ENCODE measurements at places on chromosomes 11 and 22.

- DNase-seq = peak; percentile 86
These were observed 388 bp upstream of the MUS81 start for GRCh38 chr11:65859812-65860277.

GRCh38 chr11:36469881-36470802, 39.9 kb downstream of the TRAF6 start:
- DNase-seq = no peak

- DNase-seq = peak; percentile 26
These were observed 17.2 kb downstream of the SLC5A4 start for GRCh38 chr22:32237906-32238305.

GRCh38 chr11:2805388-2806056, 80.1 kb downstream of the CDKN1C start:
- no peak for DNase-seq

- DNase-seq = no peak
These were observed 873 bp downstream of the NCAPH2 start for GRCh38 chr22:50508897-50509296.

GRCh38 chr11:34308049-34308912, 49.5 kb downstream of the ABTB2 start:
- DNase-seq = no peak

- DNase-seq = no peak
These were observed 13.9 kb downstream of the CTNND1 start for GRCh38 chr11:57775491-57775890.

DNA sequence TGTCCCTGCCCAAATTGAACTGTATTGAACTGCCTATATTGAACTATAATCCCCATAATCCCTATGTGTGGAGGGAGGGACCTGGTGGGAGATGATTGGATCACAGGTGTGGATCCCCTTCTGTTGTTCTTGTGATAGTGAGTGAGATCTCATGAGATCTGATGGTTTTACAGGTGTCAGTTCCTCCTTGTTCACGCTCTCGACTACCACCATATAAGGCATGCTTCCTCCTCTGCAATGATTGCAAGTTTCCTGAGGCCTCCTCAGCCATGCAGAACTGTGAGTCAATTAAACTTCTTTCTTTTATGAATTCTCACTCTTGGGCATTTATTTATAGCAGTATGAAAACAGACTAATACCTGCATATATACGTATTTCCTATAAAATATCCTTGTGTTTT, 206.5 kb upstream of the PDGFD start:
- DNase-seq = no peak

GRCh38 chr22:19791894-19792293, 31.3 kb downstream of the TBX1 start:
- no peak for DNase-seq

DNA sequence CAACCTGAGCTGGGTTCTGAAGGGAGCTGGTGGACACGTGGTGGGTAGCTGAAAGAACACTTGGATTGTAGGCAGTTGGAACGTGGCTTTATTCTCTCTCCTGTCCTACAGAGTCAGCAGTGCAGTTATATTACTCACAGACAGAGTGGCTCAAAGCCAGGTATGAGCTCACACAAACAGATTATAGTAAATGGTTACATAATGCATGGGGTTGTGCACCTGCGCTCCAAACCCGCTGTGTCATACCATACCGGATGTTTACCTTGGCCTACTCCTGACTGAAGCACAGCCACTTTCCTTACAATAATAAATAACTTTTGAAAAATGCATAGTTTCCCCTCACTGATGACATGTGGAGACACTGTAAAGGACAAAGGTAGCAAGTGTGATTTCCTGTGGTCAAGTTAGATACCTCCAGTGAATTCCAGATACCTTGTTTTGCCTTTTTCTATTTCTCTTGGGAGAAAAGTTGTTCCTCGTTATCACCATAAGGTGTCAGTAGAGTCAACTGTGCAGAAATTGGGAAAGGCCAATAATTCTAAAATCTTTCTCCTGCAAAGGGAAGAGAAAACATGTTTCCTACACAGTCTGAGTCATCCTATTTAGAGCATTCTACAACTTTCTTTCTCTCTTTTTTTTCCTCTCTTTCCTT, 13.5 kb downstream of the MS4A6A start:
- DNase-seq = no peak

DNA sequence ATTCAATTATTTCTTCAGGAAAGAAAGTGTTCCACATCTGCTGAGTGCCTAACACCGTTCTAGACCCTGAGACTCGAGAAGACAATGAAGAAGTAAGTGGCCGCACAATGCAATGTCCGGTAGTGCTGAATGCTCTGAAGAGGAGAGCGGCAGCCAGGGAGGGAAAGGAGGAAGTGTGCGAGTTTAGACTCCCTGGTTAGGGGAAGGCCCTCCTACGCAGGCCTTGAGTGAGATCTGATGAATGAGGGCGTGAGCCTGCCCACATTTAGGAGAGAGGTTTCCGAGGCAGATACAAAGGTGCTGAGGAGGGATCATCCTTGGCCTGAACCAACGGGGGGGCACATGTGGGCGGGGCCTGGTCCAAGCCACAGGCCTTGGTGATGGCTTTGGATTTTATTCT, 558.6 kb downstream of the NTM start:
- DNase-seq = no peak

DNA sequence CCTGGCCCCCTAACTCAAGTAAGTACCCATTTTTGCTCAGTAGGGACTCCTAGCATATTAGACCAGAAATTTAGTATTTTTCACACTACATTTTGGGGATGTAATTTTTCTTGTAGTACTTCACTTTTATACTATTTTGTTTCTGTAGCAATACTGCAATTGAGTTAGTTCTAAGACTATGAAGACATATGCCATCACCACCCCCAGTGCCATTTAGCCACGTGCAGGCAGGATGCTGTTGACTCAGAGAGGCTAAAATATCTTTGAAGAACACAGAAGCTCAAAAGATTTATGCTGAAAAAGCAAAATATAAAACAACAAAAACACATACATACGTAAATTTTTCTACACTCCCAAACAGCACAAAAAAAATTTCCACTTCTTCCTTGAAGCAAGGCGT, 29.1 kb upstream of the DLAT start:
- DNase-seq = no peak

GRCh38 chr11:78605296-78605695, 30.6 kb upstream of the NARS2 start:
- DNase-seq = no peak

GRCh38 chr11:122253589-122254231, 137.7 kb upstream of the BLID start:
- peak; percentile 18 for DNase-seq

DNA sequence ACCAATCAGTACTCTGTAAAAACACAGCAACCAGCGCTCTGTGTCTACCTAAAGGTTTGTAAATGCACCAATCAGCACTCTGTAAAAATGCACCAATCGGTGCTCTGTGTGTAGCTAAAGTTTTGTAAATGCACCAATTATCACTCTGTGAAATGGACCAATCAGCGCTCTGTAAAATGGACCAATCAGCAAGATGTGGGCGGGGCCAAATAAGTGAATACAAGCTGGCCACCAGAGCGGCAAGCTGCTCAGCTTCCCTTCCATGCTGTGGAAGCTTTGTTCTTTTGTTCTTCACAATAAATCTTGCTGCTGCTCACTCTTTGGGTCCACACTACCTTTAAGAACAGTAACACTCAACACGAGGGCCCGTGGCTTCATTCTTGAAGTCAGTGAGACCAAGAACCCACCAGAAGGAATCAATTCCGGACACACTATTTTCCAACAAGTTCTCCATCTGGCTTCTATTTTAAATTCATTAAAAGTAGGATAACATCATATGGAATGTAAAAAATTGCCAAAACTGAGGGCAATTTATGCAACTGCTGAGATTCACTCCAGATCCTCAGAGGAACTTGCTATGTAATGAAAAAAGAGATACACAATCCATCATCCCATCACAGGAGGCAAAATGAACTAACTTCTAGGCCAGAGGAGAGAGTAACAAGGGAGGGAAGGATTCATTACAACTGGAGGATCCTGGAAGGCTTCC, 3.1 kb upstream of the PANX1 start:
- DNase-seq = no peak

DNA sequence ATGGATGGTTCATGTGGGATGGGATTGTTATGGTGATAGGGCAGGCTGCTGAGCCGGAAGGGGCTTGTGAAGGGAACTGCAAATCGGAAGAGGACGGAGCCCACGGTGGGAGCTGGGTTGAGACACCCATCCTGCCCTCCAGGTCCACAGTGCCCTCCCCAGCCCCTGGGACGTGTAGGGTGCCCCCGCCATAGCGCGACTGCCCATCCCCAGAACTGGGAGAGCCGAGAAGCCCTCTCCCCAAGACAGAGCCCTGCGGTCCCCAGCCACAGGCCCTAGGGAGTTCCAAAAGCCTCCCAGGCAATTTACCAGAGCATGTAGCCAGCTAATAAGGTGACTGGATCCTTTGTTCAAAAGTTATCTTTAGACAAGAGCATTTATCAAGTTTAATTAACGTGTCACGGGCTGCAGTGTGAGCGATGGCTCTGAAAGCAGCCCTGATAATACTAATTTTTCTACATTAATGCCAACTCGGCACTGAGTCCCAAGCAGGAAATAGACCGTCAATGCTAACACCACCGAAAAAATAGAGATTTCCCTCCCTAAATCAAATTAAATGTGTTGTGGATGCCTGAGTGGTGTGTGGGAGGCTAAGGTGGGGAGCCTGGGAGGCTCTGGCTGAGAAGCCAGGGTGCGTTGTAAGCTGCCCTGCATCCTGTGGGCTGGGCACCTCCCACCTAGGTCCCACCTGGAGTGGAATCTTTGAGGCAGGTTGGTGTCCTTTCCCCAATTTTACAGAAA, 76.8 kb upstream of the RTL6 start:
- no peak for DNase-seq

DNA sequence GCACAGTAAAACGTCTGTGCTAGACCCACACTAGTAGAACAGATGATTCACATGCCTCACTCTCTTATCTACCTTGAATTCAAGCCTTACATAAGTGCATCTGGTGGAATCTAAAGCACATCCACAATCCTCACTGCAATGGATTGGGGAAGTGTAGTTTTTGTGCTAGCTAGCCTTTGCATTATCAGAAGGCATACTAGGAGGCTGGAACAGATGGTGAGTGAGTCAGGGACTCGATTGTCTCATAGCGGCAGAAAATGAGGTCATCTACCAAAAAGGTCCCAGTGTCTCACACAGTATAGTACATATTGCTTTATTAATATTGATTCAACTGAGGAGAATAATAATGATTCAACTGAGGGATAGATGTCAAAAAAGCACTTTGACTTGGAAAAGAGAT, 9.3 kb downstream of the MSANTD4 start:
- DNase-seq = no peak

DNA sequence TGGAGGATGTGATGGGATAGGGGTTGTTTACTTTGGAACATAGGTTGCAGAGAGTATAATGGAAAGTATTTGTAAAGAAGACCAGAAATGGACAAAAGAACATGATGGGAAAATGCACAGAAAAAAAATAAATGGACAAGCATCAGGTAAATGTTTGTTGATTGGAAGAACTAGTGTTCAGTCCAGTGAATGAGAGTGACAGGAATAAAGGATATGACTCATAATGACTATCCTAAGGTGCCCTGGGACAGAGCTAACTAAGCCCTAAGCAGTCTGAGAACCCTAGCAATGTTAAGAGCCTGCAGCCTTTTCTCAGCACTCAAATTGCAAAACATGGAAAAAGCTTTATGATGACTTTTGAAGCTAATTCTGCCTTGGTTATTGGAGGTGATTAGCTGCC, 732.8 kb upstream of the ANO5 start:
- no peak for DNase-seq

DNA sequence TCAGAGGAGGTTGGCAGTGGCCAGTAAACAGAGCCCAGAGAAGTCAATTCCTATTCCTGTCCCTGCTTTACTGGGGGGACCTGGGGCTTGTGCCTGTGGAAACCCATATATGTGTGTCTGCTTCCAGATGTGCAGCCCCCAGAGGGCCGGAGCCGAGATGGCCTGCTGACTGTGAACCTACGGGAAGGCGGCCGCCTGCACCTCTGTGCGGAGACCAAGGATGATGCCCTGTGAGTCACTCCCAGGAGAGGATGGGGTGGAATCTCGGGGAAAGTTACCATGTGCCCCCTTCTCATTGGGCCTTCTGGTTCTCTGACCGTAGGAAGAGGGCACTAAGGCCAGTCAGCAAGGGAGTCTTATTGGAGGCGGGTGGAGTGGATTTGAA, 5.3 kb downstream of the PLEKHB1 start:
- DNase-seq = no peak

DNA sequence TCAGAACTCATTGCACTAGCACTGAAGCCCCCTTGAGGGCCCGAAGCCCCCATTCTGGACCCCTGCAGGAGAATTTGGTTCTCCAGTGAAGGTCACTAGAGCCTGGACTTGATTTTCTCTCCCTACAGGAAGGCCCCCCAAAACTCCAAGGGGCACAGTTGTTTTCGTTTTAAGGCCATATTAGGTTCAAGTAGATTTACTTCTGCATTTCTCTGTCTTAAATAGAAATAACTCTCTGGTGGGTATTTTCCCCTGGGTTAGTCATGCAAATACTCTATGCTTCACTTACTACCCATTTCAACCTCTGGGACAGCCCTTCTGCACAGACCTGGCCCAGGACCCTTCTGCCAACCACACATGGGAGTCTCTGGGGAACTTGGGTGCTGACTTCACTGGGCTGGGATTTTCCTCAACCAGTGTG, 41.6 kb downstream of the WEE1 start:
- no peak for DNase-seq

- DNase-seq = no peak
These were observed 40.9 kb downstream of the TCF20 start for GRCh38 chr22:42229455-42230149.

DNA sequence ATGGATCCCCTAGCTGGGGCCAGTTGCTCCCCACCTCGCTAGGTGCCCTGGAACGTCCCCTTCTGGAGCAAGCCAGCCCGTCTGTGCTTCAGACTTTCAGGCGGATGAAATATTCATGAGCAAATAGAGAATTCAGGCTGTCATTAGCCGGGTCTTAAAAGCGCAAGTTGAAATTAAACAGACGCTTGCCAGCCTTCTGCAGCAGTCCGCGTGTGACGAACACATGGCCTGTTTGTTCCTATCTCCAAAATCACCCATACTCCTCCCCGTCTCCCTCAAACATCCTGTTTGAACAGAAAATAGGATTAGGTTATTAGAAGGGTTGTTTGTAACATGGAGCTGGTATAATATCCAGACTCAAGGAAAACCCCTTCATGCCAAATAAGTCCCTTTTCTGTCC, 38.7 kb downstream of the MYO18B start:
- DNase-seq = peak; percentile 30

DNA sequence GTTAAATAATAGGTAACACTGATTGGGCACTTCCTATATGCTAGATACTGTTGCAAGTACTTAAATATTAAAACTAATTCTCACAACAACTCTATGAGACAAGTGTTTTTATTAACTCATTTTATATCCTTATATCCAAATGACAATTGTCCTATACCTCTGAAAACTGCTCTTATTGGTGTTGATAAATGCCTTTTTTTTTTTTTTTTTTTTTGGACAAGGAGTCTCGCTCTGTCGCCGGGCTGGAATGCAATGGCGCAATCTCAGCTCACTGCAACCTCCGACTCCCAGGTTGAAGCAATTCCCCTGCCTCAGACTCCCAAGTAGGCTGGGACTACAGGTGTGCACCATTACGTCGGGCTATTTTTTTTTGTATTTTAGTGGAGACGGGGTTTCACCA, 41.6 kb downstream of the MRTFA start:
- no peak for DNase-seq
